Esophagus squamous epithelium (tissue), 5 donors: ENCODE measurements at places on chromosomes 7 and 10.

DNA sequence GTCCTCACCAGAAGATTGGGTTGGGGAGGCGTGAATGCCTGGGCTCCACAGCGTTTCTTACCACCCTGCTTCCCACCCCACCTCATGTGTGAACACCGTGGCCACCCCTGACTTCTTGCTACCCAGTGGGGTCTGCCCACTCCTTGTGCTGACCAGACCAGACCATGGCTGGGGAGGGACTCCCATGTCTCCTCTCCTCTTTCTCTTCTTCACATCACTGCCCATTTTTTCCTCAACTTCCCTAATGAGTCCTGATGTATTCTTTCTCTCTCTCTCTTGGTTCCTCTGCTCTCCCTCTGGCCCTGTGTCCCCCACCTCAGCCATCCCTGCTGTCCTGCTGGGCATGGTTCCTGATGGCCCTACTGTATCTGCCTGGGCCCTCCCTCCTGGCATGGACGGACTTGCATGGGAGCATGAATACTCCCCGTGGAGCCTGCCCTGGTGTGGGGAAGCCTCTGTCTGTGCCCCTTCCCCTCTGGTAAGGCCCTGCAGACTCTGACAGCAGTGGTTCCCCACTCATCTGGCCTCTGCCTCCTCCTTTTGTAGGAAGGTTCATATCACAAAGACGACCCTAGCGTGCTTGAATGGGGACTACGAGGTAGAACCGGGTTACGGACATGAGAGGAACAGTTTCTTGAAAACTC, 85.5 kb downstream of the ADCY1 start:
- DNase-seq = no peak

- no peak for DNase-seq
Measured at GRCh38 chr10:108424656-108425055, 1260.2 kb upstream of the SORCS1 start.

DNA sequence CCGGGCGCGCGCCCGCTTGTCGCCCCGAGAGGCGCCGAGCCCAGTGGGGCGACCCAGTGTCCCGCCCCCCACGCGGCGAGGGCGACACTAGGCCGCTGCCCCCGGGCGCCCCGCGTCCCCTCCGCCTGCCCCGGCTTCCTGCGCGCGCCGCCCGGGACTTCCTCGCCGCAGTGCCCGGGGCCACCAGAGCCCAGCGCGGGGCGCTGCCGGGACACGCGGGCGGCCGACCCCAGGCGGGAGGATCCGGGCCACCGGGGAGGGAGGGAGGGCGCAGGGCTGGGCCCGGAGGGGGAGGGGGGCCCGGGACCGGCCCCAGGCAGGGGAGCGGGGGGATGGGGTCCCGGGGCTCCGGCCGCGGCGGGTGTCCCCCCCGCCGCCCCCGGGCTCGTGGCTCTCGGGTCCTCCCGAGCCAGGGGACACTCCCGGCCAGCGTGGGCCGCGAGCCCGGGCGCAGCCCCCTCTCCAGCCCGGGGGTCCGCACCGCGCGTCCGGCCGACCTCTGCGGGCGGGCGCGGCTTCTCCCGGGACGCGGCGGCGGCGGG, 435 bp upstream of the PWWP2B start:
- no peak for DNase-seq

GRCh38 chr7:97015279-97015678, 9.4 kb downstream of the DLX5 start:
- DNase-seq = no peak

GRCh38 chr10:93498166-93498565, 1.8 kb downstream of the CEP55 start:
- DNase-seq = no peak

GRCh38 chr10:132098539-132099388, 33.0 kb downstream of the JAKMIP3 start:
- DNase-seq = no peak

- no peak for DNase-seq
Measured at GRCh38 chr10:70761031-70761601, 24.1 kb downstream of the TBATA start.

GRCh38 chr10:68087685-68088401, 12.8 kb upstream of the HERC4 start:
- no peak for DNase-seq

DNA sequence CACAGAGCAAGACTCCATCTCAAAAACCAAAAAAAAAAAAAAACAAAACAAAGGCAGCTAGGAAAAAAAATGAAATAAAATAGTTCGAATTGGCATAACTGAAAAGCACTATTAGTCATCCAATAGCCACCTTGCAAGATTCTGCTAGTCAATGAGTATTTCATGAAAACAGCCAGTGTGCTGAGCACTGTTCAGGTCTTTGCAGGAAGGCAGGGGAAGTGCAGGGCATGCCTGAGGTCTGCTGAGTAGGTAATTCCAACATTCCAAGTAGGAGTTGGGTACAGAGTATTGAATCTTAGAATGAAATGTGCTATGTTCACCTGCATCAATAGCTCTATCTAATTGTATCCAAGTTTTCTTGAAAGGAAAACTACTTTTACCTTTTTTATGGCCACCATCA, 22.9 kb downstream of the ABRAXAS2 start:
- no peak for DNase-seq

DNA sequence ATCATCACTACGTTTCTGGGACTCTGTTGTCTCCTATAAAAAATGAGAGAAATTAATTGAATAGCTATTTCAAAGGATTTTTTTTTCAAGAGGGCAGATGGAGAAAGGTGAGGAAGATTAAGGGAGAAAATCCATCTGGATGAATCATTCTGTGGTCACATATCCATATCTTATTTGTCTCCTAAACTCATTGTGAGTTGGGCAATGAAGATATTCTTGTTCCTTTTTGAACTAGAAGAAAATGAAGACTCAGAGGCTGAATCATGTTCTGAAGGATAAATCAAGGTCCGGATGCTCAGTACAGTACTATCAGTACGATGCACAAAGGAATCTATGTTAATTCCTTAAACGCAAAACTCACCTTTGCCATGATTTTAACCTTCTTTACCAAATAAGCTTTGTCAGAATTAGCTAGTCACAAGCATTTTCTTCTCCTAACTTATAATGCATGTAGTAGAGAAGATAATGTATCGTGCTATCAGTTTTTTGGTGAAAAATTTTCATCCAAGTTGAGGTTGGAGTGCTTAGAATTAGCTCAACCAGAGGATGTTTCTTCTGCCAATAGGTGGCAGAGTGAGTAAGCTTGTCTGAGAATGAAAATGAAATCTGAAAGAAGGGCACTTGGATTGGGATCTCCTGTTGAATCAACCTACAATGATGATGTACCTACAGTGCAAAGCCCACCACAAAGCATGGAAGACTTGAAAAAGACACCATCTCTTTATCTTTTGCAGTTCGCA, 446.9 kb downstream of the KIF20B start:
- DNase-seq = no peak

DNA sequence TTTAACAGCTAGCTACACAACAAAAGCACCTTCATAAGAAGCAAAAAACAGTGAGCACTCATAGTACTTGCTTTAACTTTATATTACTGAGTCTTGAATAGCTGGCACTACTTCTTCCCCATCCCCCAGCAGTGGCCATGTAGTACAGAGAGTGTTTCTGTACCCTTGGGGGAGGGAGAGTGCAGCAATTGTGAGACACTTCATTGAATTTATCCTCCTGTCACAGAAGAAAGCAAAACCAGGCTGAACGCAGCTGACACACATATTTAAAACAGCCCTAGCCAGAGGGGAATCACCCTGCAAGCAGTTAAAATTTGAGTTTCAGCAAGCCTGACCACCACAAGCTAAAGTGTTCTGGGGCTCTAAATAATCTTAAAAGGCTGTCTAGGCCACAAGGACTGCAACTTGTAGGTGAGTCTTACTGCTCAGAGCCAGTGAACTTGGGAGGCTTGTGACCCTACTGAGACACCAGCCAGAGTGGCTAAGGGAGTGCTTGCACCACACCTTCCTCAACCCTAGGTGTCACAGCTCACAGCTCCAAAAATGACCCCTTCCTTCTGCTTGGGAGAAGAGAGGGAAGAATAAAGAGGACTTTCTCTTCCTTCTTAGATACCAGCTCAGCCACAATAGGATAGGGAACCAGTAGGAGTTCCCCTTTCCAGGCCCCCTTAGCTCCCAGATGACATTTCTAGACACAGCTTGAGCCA, 97.7 kb upstream of the MEOX2 start:
- DNase-seq = no peak

DNA sequence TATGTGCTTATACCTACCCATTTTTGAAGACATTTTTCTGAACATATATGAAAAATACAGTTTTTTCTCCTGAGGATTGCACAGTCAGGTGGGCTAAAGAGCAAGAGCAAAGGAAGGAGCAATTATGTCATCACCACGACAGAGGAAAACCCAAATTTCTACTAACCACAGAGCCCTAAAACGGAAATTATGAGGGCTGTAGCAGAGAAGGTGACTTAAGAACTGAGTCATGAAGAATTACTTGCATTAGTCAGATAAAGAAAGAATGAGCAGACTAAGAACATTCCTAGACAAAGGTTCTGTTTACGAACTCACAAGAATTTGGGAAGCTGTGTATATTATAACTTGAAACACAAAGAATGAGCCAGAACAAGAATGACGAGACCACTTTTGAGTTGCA, 974.4 kb downstream of the NXPH1 start:
- DNase-seq = no peak

- DNase-seq = no peak
Measured at GRCh38 chr7:134731616-134732015, 47.8 kb upstream of the CALD1 start.

DNA sequence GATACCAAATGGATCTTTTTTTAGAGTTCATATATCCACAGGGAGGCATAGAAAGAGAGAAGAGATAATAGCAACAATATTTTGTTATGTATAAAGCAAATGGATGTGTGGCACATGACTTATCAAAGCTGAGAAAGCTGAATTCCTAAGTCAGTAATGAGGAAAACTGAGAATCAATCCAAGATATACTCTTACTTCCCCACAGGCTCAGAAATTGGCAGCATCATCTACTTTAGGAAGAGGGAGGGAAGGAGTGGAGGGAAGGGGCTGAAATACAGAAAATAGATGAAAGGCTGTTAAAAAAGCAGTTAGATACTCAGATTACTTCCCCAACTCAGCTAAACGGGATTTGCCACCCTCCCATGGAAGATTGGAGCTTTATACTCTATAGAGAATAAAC, 63.5 kb downstream of the SRI start:
- no peak for DNase-seq

- no peak for DNase-seq
Measured at GRCh38 chr10:131770946-131771633, 129.7 kb upstream of the PPP2R2D start.

GRCh38 chr7:105261689-105262088, 127.0 kb downstream of the SRPK2 start:
- no peak for DNase-seq

DNA sequence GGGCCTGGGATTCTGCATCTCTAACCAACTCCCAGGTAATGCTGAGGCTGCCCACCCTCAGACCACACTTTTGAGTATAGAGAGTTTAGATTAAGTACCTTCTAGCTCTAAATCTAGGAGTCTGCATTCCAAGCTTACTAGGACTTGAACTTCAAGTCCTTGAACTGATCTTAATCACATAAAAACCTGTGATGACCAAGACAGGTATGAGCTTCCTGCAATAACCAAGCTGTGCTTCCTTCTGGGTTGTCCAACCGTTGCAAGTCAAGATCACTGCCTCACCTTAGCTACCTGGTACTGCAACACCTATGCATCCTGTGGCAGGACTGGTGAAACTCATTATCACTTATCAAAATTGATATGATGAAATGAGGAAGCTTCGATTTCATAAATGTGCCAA, 32.9 kb upstream of the RAPGEF5 start:
- DNase-seq = no peak

GRCh38 chr7:70005891-70006260, 407.6 kb downstream of the AUTS2 start:
- DNase-seq = no peak

DNA sequence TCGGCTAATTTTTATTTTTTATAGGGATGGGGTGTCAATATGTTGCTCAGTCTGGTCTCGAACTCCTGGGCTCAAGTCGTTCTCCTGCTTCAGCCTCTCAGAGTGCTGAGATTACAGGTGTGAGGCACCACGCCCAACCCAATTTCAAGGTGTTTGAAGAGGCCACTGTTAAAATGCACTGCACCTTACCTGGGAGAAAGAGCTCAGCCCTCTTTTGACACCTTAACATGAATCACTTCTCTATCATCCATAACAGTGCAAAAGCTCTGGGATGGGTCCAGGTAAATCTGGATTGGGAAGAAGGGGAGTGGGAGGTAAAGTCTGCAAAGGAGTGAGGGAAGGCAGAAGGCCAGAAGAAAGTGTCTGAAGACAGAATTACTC, 557 bp upstream of the ZNF282 start:
- no peak for DNase-seq

DNA sequence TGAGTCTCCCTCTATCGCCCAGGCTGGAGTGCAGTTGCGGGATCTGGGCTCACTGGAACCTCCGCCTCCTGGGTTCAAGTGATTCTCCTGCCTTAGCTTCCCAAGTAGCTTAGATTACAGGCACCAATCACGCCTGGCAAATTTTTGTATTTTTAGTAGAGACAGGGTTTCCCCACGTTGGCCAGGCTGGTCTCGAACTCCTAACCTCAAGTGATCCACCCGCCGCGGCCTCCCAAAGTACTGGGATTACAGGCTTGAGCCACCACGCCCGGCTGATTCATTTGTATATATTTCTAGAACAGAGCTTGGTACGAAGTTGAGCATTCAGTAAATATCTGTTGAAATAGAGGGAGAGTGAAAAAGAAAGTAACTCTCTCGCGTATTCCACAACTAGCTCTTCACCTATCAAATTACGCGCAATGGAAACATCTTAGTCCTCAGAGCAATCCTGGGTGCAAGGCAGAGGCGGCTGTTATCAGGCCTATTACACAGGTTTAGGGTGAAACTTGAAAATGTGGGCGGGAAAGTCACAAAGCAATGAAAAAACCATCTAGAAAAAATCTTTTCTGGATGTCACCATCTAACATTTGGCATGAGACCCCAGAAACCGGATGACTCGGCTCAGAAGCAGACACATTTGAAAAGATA, 707 bp upstream of the GHITM start:
- no peak for DNase-seq

- DNase-seq = no peak
Measured at GRCh38 chr10:127906548-127907377, at the start of gene PTPRE. PTPRE (plus strand) TSS chr10:127907103; CDS start chr10:128040882, 133,779 bp downstream.

GRCh38 chr7:52091996-52092395, 775.4 kb upstream of the COBL start:
- no peak for DNase-seq

- DNase-seq = no peak
Measured at GRCh38 chr7:101882005-101882421, 64.6 kb downstream of the CUX1 start.

DNA sequence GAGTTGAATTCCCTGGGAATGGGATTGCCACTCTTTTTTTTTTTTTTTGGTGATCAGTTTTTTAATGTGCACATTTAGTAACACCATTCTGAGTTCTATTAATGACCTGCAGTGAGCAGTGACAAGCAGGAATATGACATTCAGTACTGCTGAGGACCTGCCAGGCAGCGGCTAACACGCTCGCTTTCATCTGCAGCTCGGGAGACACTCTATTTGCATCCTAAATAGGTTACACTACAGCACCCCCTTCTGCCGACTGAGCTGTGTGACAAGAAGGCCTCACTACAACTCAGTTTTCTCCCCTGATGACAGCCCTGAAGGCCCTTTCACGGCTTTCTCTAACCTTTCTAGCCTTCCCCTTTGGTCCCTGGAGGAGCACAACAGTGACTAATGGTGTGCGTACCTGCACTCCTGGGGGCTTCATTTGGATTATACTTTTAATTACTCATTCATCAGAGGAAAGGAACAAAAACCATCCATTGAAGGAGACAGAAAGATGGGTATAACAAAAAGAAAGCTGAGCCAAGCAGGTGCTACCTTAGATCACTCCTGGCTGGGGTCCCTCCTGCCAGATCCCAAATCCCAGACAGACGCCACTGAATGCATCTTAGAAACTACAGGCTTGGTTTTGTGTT, 872.4 kb downstream of the LRMDA start:
- DNase-seq = no peak

GRCh38 chr7:116259156-116259870, 49.0 kb downstream of the TES start:
- no peak for DNase-seq
